ENCODE measurements at places on chromosomes 7 and 10.

- DNase-seq: no peak
Observed at GRCh38 chr7:100585511-100586265, at the start of gene LRCH4. Gene LRCH4 (minus strand): TSS chr7:100586129. CDS start chr7:100586100, 29 bp downstream.

DNA sequence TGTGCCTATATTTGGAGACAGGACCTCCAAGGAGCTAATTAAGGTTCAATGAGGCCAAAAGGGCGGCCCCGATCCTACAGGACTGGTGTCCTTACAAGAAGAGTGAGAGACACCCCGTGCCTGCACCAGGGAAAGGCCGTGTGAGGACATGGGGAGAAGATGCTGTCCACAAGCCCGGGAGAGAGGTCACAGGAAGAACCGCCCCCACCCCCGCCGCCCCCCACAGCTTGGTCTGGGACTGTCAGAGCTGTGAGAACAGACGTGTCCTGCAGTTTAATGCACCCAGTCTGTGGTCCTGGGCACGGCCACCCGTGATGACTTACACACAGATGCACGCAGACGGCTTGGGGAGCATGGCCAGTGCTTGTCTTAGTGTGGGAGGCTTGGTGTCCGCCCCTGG lies 399.5 kb downstream of the DNAJB6 start:
- no peak for DNase-seq

DNA sequence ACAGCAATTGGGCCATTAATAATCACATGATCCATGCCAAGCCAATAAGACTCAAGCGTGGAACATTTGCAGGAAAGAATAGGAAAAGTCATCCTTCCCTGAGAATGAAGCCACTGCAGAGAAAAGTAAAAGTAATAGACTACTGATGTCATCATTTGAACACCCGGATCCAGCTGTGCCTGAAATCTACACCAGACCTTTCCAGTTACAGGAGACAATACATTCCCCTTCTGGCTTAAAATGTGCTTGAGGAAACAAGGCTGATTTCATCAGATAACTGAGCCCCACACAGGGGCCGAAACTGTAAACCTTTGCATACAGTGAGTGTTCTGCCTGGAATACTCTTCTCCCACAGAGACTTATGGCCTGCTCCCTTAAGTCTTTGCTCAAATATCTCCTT lies 232.8 kb downstream of the KCNMA1 start:
- no peak for DNase-seq

- DNase-seq: no peak
Observed at GRCh38 chr10:131312478-131312836, 936 bp upstream of the TCERG1L start.

GRCh38 chr10:11144626-11145494 lies 127.2 kb downstream of the CELF2 start:
- no peak for DNase-seq

DNA sequence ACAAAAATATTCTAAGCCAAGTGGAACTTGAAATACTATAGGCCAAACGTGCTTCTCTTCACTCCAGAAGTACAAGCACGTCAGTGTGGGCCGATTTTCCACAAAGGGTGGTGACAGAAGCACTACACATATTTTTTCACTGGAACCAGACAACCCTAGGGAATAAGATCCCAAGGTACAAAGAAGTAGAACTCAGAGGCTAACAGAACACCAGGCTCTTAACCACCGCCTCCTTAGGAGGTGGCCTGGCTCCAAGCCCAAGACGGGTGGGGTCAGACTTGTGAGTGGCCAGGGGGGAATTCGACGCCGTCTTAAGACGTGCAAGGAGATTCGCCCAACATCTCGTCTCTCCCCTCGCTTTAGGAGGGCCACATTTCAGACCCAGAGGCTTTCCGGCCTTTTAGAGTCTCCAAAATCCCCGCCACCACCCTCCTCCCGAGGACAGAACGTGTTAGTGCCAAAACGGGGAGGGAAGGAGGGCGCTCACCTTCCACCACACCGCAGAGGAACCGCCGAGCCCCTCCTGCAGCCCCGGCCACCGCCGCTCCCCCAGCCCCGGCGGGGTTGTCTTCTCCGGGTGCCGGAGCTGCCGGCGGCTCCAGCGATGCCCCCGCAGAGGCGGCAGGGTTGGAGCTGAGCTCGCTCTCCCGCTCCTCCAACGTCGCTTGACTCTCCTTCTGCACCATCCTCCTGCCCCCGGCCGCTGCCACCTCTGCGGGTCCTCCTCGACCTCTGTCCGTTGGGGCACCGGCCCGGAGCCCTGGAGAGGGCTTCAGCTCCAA lies 716 bp downstream of the OGA start:
- DNase-seq: peak; percentile 46

DNA sequence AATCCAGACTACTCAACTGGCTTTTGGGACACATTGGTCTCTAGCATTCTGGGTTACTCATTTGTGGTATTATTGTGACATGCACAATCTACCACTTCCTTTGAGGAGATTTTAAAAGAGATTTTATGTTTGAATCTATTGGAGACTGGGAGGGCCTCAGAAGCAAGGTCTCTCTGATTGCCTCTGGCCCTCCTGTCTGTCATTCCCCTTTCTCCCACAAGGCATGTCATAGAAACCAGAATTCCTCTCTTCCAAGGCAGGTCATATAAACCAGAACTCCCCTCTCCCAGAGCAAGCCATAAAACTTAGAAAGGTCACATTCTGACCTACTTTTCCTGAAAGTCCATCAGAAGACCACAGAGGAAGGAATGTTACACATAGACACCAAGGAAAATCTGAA lies 777.7 kb downstream of the PHTF2 start:
- DNase-seq: no peak

- no peak for DNase-seq
Observed at GRCh38 chr7:131554880-131555516, 1.4 kb downstream of the PODXL start.

GRCh38 chr10:128498746-128499145 lies 372.5 kb upstream of the MKI67 start:
- no peak for DNase-seq

DNA sequence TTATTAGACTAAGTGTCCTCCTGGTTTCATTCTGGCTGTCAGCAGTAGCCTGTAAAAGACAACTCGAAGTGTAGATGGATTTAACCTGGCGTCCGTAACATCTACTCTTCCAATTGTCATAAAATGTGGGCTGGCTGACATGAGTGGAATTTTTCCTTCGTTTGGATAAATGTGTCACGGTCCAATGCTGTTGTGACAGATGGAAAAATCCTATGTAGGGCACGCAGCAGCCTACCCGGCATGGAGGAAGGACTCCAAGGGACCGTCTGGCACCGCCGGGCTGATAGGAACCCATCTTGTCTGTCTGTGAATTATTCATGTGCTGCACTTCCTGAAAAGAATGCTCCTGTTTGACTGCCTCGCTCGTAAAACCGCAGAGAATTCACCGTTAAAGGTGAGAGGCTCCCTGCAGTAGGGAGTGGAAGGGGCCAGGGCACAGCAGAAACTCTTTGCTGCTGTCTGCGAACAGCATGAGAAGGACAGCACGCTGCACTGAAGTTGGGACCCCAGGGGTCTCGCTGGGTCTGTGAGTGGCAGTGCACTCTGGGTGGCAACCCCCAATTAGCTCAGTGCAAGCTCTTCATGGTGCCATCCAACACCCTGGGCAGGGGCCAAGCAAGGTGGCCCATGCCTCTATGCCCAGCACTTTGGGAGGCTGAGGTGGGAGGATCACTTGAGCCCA lies 1.6 kb upstream of the ORAI2 start:
- no peak for DNase-seq

DNA sequence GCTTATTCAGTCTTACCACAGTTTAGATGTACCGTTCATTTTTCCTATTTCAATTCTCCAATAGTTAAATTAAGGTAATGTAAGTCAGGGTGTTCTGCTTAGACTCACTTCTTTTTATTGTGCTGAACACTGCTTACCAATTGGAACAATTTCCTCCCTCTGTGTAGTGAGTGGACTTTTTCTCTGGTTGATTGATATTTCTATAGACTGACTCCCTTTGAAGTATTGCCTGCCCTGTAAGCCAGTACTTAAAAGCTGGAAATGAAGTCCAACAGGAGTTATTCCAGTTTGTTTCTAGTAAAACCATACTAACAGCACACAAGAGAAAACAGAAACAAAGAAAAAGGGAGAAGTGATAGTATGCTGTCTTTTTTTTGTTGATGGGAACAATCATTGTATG lies 1674.9 kb downstream of the REEP3 start:
- no peak for DNase-seq

- no peak for DNase-seq
Observed at GRCh38 chr10:1413823-1414222, 323.5 kb downstream of the ADARB2 start.

GRCh38 chr7:20407585-20408466 lies 77.1 kb downstream of the ITGB8 start:
- DNase-seq: peak; percentile 59

GRCh38 chr10:24762966-24763623 lies 39.4 kb upstream of the ARHGAP21 start:
- peak; percentile 29 for DNase-seq

DNA sequence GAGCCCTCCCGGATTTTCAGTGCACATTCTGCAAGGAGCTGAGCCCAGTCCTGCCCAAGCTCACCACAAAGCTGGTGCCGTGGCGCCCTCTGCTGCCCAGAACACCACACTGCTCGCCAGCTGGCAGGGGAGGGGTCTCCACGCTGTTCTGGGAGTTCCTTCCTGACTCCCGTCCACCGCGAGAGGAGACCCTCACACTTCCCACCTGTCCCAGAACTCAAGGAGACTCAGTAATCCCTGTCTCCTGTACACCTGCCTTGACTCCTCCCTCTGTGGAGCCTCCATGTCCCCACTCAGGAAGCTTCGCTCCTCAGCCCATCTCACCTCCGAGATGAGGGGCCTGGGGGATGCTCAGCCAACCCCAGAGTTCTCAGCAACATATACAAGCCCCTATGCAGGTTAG lies 11.3 kb downstream of the C10orf105 start:
- no peak for DNase-seq

- no peak for DNase-seq
Observed at GRCh38 chr10:131743190-131744151, 157.3 kb upstream of the PPP2R2D start.

DNA sequence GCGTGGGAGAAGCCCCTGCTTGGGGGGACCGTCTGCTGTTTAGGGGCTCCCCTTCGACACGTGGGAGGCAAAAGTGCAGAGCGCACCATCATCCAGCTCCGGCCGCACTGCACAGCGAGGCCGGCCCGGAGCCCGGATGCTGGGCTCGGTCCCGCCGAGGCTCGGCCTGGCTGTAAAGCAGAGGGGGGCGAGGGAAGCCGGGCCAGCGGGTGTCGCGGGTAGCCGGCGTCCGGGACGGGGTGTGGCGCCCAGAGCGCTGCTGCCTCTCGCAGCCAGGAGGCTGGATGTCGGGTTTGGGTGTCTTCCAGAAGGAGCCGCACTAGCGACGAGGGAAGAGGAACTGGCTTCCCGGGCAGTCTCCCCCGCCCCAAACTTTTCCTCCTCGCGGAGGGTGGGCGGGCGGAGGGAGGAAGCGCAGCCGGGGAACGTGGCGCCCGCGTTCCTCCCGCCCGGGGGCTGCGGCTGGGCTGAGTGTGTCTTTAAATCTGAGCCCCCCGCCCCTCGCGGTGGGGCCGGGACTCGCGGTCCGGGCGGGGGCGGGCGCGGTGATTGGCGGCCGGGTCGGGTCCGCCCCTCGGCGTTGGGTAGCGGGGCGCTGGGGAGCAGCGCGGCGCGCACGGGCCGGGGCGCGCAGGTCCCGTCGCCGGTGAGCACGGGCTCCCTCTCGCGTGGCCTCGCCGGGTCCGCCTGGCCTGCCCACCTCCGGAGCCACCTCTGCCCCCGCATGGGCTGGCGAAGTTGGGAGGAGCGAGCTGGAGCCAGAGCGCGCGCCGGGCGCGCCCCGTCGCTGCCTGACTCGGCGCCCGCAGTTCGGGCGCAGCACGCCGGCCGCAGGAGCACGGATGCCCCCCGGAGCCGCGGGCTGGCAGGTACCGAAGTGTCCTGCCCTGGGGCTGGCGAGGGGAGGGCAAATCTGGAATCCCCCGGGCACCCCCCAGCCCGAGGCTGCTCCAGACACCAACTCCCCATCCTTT lies at the start of gene PALD1:
Gene PALD1, plus strand, starts transcription at position 577 of the 974 bp plus-strand sequence. CDS start 47,185 bp downstream, outside the sequence.
- no peak for DNase-seq

GRCh38 chr10:4120096-4120853 lies 335.3 kb upstream of the KLF6 start:
- no peak for DNase-seq

GRCh38 chr10:98013122-98013521 lies 17.3 kb downstream of the CRTAC1 start:
- DNase-seq: no peak

- DNase-seq: no peak
Observed at GRCh38 chr10:118501171-118501570, 94.3 kb downstream of the PRLHR start.

DNA sequence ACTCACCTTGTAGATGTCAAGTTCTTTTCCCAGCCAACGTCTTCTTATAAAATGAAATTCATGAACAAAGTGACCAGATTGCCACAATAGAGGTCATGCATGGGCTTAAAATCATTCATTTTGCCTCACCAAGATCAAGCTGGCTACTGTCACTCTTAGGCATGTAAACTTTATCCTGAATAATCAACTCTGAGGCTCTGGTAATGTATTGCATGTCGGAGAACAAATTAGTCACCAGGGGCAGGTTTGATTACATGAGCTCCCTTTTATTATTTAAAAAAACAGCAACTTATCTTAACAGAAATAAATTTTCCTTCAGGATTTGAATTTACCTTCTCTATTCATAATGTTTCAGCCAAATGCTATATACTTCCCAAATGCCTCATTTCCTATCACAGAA lies 112.9 kb upstream of the SP4 start:
- no peak for DNase-seq

- DNase-seq: no peak
Observed at GRCh38 chr10:72472306-72472705, 117.6 kb upstream of the DNAJB12 start.

GRCh38 chr10:70834441-70835151 lies 18.8 kb downstream of the SGPL1 start:
- DNase-seq: no peak

DNA sequence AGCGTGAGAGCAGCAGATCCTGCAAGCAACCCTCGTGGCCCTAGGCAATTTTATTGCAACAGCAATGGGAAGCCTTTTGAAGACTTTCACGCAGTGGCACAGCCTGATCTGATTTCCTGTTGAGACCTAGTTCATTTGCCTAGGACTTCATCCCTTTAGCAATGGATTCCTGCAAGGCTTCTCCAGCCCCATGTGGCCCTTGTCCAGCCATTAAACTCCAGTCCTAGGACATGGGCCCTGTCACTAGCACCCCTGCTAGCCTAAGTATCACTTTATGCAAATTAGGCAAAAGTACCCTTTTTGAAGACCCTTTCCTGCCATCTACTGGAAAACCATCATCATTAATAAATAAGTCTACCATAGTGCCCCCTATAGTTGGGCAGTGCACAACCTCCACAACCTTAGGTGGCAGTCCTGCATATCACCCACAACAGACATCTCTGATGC lies 379.4 kb downstream of the GALNT17 start:
- DNase-seq: no peak
